NCI-H460 (cell line): ENCODE measurements at places on chromosomes 2 and 18.

GRCh38 chr2:72126186-72127100, 21.2 kb downstream of the CYP26B1 start:
- DNase-seq, result no peak

DNA sequence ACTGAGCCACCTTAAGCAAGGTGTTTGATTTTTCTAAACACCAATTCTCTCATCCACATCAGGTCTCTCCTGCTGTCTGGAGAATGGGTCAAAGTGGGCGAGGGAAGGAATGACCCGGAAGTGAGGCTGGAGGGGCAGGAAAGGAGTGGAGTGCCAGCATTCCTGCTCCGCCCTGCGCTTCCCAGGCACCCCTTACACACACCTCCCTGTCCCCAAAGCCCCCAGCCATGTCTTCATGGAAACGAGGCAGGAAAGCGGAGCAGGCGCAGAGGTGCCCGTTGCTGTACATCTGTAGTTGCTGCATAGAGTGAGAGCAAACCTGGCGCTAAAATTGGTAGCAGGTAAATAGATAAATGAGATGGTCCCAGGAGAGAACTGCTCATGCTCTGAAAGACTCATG, 27.2 kb upstream of the NT5DC4 start:
- DNase-seq, result no peak

DNA sequence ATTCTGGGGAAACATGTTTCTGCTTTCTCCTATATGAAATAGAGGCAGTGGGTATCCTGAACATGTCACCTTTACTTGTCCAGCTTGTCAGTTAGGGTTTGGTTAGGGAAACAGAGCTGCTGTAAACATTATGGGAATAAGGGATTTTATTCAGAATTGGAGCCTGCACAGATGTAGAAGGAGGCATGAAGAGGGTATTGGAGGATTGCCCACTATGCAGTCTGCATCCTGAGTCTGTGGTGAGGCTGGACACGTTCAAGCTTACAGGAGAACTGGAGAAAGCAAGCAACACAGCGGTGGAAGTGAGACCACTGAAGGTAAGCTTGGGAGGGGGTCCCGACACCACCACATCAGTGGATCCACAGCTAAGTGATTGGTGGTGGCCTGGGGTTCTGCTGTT, 443.0 kb upstream of the TNP1 start:
- no peak for DNase-seq

GRCh38 chr2:104845552-104845931, 8.4 kb upstream of the POU3F3 start:
- no peak for DNase-seq

- DNase-seq, result no peak
These were observed 35.2 kb upstream of the LPIN2 start for GRCh38 chr18:3048121-3048520.

GRCh38 chr2:70919672-70920366, 15.9 kb upstream of the ATP6V1B1 start:
- peak; percentile 79 for DNase-seq

- DNase-seq, result no peak
These were observed 9.0 kb downstream of the CDKL4 start for GRCh38 chr2:39234754-39235153.

DNA sequence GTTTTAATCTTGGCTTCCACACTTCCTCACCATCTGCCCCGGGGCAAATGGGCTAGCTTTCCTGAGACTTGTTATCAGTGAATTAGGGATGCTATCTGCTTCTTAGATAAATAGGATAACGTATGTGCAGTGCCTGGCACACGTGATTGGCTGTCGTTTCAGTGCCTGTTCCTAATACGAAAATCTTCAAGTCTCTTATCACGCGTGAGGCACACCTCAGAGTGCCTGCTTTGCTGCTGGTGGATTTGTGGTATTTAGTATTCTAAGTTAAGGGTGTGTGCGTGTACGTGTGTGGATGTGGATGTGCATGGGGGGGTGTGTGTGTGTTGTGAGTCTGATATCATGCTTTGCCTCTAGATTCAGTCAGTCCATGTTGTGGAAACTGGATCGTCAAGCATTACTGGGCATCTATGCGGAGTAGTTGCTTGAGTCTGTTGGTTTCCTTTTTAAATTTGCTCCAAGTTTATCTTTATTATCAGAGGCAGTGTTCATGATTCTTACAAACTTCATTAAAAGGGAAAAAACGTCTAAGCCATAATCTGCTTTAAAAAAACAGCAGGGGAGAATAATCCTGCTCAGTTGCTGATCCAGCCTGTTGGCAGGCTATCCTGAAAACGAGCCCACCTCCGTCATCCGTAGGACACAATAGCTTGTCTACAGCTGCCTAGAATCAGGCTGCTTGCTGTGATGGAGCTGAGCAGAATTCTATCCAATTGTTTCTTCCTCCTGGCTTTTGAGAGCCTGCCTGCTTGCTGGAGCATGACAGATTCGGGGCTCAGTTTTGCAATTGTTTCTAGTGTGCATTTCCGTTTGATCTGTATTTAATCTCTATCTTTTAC, 6.6 kb downstream of the SH3RF3 start:
- no peak for DNase-seq

DNA sequence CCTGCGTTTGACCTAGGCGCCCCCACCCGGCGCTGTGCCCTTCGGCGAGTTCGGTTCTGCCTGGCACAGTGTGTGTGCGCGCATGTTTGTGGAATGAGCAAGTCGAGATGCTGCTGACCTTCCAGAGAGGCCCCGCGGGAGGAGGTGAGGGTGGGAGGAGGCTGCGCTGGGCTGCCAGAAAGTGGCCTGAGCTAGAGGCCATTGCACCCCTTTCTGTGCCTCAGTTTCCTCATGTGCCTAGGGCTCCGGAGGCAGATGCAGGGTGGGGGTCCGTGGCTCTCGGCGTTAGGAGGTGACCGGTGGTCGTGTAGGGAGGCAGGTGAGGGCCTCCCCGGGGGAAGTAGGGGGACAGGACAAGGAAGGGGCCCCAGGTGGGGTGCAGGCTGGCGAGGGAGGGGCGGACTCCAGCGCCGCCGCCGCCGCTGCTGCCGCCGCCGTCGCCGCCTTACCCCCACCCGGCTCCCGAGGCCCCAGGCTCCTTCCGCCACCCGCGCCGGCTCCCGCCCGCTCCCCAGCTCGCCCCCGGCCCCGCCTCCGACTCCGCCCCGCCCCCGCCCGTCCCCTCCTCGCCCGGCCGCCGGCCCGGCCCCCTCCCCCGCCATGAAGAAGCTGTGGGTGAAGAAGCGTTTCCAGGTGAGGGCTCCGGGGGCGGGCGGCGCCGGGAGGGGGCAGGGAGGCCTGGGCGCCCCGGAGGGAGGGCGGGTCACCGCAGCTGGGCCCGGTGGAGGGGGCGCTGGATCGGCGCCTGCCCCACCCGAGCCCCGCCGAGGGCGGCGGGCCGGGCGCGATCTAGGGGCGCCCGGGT, 7.0 kb downstream of the SPEG start:
- DNase-seq, result no peak

- DNase-seq, result no peak
These were observed 17.8 kb downstream of the RNF144A start for GRCh38 chr2:6934758-6935651.

- DNase-seq, result no peak
These were observed 241.0 kb upstream of the SLC14A2 start for GRCh38 chr18:45374236-45374635.

GRCh38 chr2:181176540-181176939, 196.1 kb downstream of the UBE2E3 start:
- DNase-seq, result no peak

- DNase-seq, result no peak
These were observed 8.2 kb upstream of the ALPI start for GRCh38 chr2:232447638-232448303.

- no peak for DNase-seq
These were observed 40.0 kb upstream of the ITGA6 start for GRCh38 chr2:172387361-172387760.

GRCh38 chr2:240238786-240239185, 98.3 kb upstream of the OTOS start:
- DNase-seq, result no peak

DNA sequence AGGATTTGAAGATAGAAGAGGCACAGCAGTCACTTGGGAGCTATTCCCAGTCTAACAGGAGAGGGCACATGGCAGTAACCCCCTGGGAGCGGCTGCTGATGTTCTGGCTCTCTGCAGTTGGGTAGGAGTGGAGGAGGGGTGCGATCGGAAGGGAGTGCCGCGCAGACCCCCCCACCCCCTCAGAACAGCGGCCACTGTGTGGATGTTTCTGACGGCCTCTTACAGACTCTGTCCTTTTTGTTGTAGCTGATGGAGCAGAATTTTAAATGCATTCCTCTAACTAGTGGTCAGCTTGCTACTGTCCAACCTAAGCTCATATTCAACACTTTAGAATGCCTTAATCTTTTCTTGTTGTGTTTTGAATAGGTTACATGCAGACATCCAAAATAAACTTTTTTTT, 127.9 kb downstream of the AGAP1 start:
- DNase-seq, result no peak

GRCh38 chr2:188810586-188810985, 163.6 kb upstream of the COL3A1 start:
- DNase-seq, result no peak

DNA sequence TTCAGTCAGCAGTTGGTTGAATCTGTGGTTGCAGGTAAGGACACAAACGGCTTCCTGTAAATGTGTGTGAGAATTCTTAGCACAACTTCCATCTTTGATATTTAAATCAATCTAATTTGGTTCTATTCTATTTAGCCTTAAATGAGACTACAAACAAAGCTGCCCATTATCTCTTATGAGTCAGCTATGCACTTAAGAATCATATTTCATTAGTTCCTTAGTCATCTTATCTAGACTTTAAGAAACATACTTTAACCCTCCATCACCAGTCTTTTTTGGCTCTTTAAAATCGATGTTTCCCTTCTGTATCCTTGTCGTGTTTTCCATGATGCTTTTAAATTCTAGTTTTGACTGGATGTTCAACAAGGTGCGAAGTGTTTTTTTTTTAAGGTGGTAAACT, 114.4 kb upstream of the TMEM200C start:
- DNase-seq, result no peak

DNA sequence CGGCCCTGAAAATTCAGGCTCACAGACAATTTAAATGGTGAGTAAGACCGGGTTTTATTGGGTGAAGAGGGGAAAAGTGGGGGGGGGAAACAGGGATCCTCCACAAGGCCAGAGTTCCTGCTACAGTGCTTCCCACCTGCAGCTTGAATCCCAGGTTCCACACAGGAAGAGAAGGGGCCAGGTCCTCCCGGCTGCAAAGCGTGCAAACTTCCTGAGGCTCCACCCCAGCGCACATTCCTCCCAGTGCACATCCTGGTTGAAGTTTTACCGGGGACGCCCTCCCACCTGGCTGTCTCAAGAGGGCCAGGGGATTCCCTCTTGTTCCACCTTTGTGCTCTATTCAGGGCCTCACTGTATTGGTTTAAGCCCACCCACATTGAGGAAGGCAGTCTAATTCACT, 347.7 kb upstream of the REG3G start:
- DNase-seq, result no peak

DNA sequence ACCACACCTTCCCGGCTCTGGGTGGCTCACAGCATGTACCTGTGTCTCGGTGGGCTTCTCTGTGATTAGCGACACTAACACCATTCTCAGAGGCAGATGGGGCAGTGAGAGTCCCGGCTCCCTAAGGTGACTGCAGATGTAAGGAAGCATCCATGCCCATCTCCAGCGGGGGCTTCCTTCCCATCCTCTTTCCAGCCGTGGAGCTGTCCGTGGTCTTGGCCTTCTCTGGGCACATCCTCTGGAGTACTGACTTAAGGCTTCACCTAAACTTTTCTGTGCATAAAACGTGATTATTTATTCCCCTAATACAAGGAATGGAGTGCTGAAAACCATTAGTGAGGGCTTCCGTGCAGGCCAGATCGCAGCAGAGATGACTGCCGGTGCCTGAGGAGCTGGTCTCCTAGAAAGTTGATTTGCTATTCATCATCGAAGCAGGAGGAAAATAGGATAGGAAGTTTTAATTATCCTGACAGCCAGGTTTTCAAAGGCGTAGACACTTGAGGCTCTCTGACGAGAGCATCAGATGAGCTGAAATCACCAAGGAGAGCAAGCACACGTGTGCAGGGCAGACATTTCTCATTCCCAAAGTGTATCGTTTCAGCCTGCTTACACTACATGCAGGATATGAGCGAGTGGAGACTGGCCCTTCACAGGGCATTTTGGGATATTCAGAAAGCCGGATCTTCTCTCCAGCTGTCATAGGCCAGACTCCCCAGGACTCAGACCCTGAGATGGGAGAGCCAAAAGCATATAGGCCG, 186.1 kb upstream of the SALL3 start:
- DNase-seq, result no peak

DNA sequence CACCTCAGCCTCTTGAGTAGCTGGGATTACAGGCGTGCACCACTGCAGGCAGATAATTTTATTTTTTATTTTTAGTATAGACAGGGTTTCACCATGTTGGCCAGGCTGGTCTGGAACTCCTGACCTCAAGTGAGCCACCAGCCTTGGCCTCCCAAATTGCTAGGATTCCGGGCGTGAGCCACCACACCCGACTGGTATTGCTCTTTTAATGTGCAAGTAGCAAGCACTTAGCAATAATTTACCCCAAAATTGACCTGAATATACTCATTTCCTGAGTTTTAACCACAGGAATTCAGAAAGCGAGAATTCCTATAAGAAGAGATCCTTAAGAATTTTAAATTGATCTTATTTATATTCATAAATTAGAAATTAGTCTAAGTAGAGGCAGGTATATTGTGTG, 169.1 kb downstream of the CDH2 start:
- no peak for DNase-seq

DNA sequence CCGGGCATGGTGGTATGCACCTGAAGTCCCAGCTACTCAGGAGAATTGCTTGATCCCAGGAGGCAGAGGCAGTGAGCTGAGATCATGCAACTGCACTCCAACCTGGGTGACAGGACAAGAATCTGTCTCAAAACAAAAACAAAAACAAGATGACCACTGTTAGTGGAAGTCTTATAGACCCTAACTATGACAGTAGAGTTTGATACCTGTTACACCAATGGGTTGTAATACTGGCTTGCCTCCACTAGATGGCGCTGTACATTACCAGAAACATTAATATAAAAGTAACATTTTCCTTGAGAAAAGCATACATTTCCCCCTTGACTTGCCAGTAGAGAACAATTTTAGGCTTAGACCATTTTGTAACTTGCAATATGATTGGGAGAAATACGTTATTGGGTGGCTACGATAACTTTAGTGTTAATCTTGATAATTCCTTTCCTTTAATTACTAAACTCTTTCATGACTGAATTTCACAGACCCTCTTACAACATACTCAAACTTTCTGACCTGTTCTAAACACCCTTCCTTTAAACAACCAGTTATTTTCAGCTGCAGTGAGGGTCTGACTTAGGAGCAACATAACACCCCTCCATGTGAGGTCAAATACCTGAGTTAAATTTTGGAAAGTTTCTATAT, 19.5 kb downstream of the SLC25A52 start:
- peak; percentile 9 for DNase-seq
